EL (cell line): ENCODE measurements at places on chromosomes 1 and 21.

GRCh38 chr1:160376525-160377131 is 9.8 kb downstream of the NHLH1 start:
- peak; percentile 73 for DNase-seq

GRCh38 chr1:36366091-36366661 is 19.5 kb downstream of the STK40 start:
- peak; percentile 55 for DNase-seq

DNA sequence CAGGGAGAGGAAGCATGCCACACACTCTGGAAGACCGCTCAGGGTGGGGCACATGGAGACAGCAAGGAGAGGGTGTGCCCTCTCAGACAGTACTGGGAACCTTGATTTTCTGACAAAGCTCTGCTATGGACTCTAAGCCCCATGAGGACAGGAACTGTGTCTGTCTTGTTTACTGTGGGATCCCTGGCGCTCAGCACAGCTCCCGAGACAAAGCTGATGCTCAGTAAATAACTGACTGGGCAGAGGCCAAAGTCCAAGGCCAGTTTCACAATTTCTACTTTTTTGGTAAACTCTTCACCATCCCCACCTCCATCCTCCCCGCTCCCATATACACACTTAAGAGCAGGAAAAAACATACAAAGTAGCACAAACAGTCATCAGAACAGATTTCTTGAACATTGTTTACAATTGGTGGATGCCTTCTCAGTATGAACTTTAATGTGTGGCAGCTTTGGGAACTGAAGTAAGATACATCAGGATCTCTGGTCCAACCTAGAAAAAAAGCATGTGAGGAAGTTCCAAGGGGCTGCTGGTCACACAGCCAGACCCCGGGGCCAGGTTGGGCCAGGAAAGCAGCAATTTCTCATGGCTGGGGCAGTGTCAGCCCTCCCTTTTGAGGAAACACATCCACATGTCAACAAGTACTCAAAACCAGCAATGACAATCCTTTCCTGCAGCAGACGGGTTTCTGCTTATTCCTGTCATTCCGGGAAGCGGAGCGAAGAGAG is 5.6 kb upstream of the AHCYL1 start:
- DNase-seq = no peak

DNA sequence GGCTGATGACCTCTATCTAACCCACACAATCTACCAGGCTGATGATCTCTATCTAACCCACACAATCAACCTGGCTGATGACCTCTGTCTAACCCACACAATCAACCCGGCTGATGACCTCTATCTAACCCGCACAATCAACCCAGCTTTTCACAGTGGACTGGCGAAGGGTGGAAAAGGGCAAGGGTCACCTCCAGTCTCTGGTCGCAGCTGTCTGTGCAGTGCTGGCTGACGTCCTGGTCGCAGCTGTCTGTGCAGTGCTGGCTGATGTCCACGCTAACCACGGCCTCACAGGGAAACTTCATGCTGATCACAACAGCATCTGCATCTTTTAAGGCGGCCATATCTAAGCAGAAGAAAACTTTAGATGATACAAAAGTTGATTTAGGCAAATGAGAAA is 12.2 kb upstream of the CCDC27 start:
- no peak for DNase-seq

DNA sequence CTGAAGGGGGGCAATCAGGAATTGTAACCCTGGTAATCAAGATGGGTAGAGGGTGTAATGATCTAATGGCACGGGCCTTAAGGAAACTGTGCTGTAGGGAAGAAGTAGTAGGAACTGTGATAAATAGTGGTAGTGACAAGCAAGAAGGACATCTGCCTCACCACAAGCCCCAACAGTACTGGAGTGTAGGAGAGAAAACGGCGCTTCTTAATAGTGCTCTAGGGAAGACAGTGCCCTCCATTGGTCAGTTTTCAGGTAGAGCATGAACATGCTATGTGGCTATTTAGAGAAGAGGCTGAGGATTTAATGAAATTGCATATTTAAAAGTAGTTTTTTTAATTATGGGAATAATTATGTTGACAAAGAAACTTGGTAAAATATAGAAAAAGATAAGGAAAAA is 32.2 kb downstream of the SLC30A7 start:
- DNase-seq = no peak

DNA sequence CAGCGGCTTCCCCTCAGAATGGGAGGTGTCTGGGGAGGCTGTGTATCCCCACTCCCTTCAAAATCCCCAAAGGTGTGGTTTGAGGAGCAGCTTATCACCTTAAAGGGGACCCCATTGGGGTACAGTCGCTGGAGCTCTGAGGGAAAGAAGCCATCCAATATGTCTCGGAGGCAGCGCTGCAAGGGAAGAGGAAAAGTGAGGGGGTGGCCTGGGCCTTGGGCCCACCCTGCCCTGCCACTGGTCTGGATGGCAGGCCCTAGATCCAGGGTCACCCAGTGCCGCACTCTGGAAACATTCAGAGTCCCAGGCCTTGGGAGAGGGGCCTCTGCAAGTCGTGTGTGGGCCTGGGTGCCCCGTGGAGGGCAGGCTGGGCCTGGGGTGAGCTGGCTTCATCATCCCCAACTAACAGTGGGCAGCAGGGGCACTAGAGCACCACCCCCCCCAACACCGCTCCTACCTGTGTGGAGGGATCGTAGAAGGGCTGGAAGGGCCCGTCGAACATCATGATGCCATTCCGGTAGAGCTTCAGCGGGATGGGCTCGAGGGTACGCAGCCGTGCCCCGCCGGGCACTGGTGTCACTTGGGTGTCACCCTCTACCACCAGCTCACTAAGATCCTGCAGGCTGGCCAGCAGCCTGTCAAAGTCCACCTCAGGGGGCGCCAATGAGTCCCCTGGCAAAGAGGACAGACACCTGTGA is 5.6 kb downstream of the SH3BGRL3 start:
- peak; percentile 32 for DNase-seq

DNA sequence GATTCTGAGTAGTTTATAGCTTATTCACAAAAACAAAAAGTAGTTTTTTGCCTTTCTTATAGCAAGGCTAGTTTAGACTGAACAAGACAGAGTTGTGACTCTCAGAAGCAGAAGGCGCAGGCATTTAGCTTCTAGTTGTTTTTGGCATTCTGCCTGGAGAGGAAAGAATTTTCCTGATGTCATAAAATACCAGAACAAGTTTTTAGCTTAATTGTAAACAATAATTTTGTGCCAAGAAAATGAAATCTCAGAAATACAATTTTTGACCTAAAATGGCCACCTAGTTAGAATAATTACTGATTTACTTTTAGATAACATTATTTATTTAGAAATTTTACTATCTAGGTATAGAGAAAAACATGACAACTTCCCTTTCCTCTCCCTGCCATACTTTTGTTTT is 1.0 kb downstream of the DNAJB4 start:
- DNase-seq = peak; percentile 91

DNA sequence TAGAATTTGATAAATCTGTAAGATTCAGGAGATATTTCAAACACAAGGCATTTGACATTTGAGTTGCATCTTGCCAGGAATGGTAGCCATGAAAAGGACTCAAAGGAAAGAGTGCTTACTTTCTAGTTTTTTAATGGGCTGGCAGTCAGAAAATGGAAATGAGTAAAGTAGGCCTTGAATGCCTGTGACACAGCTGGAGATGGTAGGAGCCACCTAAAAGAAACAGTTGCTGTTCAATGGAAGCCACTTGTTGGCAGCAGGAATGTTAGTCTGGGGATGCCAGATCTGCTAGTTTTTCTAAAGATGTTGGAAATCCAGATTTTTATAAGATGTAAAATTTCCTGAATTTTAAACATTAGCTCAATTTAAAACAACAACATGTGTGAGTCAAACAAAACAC is 43.6 kb downstream of the CACHD1 start:
- no peak for DNase-seq

- DNase-seq = no peak
These were observed 3.9 kb downstream of the DENND1B start for GRCh38 chr1:197771386-197771785.

DNA sequence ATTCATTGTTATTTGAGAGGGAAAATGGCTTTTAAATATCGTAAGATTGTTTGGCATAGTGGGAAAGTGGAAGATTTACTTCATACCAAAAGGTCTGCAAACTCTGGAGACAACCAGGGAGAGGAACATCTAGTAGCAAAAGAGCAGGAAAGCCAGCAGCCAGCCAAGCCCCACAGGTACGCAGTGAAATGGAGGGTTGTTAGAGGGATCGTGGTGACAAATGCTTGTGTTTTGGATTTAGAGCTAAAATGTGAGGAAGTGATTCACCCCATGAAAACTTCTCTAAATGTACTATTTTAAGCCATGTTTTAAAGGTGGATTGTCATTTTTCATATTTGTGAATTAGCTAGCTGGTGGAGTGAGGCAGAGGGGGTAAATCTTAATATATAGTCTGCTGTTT is 69.3 kb downstream of the RPS6KC1 start:
- no peak for DNase-seq

- no peak for DNase-seq
These were observed 21.1 kb downstream of the KPNA6 start for GRCh38 chr1:32128964-32129363.

GRCh38 chr1:18486195-18486594 is 5.5 kb downstream of the KLHDC7A start:
- no peak for DNase-seq
